ENCODE measurements at places on chromosomes 2 and 18.

DNA sequence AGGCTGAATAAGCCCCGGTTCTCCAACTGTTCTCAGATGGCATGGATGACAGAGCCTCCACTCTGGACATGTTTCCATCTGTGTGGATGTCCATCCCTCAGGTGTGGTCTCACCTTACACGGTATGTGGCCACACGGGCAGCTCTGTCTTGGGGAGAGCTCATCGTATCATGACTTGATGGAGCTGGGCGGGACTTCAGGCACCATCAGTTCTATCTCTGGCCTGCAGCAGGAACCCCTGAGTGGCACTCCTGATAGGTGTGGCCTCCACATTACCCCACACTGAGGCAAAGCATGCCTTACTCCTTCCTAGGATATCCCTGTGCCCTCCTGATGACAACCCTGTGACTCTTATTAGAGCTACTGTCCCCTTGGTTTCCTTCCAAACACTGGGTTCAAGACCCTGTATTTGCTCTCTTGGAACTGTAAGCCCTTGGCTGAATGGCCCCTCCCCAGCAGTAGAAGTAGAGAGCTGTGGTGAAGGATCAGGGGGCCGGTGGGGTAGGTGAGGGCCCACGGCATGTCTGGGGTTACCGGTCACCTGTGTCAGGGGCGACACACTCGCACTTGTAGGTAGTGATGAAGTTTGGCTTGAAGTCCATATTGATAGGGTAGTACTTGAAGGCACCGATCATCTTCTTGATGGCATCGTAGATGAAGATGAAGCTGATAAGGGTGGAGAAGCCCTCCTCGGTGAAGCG, 48.2 kb downstream of the MTHFD2 start:
- DNase-seq = no peak

DNA sequence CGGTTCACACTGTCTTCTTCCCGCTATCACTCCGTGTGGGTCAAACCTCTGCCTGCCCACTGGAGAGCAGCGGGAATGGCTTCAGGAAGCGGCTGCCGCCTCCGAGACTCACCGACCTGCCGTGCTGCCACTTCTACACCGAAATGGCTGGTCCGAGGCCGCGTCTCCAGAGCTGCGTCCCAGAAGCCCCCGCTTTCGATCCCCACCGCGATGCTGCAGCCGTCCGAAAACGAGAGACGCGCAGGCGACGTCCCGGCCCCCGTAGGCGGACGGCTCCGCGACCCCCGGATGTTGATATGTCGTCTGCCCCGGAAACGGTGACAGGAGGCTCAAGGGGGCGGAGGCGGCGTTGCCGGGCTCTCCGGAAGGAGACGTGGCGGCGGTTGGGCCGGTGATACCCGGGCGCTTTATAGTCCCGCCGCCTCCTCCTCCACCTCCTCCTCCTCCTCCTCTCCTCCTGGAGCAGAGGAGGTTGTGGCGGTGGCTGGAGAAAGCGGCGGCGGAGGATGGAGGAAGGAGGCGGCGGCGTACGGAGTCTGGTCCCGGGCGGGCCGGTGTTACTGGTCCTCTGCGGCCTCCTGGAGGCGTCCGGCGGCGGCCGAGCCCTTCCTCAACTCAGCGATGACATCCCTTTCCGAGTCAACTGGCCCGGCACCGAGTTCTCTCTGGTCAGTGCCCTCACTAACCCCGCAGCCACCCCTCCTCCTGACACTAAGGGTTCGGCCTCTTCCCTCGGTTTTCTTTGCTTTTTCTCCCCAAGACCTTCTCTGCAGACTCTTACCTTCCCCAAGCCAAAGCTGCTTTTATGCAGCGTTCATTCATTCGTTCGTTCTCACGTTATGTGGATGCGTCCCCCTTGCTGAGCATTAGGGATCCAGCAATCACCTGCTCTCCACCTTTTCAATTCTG, at the start of the genes ASB3 and ERLEC1:
ASB3 (minus strand) TSS at position 249 of the 909 bp plus-strand sequence. CDS start 21,381 bp downstream, outside the sequence.
ERLEC1 (plus strand) TSS at position 340 of the 909 bp plus-strand sequence; CDS start at position 507, 167 bp downstream.
- peak; percentile 89 for DNase-seq

- no peak for DNase-seq
Observed at GRCh38 chr18:79438089-79438897, 42.6 kb downstream of the NFATC1 start.

GRCh38 chr2:98773907-98774306, 43.0 kb upstream of the MGAT4A start:
- no peak for DNase-seq

DNA sequence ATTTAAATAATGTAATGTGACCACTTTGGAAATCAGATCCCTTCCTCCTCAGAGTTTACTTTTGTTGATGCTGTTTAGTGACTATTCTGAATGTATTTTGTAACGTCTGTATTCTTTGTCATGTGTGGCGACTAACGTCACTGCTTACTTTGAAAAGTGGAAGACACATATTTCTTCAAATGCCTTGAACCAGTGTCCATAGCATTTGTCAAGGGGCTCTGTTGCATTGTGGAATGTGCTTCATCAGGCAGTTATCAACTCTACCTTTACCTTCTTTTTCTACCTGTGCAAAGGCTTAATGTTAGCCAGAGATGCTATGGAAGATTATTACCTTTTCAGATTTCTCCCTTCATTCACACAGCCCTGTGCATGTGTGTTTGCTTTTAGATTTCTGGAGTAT, 162.4 kb downstream of the ZNF407 start:
- no peak for DNase-seq

GRCh38 chr2:30541680-30542079, 94.6 kb downstream of the LCLAT1 start:
- DNase-seq = no peak

DNA sequence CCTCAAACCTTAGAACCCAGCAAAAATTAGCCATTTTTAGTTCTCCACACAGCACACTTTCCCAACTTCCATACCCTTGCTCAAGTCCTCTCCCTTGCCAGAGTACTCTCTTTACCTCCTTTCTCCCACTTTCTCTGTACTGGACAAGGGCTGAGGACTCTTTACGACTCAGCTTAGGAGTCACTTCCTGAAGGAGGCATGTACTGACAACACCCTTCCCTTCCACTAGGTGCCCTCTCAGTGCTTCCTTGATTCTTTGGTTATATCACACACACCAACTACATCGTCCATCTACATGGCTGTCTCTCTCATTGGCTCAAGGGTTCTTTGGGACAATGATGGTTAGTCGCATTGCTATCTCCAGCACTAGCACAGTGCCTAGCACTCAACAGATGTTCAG, 5.2 kb upstream of the C18orf63 start:
- peak; percentile 69 for DNase-seq

DNA sequence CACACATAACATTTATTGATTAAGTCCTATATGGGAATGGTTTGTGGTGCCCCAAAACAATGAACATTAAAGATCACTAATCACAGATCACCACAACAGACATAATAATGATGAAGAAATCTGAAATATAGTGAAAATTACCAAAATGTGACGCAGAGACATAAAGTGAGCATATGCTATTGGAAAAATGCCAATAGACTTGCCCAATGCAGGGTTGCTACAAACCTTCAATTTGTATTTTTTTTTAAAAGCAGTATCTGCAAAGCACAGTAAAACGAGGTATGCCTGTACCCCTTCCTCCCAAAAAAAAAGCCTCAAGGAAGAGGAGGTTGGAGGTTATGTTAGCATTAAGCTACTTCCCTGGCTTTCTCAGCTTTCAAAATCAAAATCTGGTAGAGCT, 131.1 kb downstream of the RBMS1 start:
- DNase-seq = no peak

- no peak for DNase-seq
Observed at GRCh38 chr2:218245214-218245613, 15.6 kb upstream of the GPBAR1 start.

DNA sequence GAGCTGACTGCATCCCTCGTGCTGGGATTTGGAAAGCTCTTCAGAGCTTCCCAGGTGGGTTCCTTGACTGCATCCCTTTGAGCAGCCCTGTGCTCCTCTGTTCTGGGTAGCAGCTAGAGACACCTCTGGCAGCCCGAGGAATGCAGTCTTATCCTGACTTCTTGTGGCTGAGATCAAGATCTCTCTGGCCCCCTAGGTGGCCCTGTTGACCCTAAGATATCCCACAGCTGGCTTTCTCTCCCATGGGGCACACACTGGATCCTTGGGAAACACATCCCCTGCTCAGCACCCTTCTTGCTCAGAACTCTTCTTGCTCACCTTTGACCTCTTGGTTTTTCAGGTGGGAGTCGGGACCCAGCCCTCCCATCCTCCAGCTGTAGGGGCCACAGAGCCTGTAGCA, 237.2 kb downstream of the TSN start:
- no peak for DNase-seq

DNA sequence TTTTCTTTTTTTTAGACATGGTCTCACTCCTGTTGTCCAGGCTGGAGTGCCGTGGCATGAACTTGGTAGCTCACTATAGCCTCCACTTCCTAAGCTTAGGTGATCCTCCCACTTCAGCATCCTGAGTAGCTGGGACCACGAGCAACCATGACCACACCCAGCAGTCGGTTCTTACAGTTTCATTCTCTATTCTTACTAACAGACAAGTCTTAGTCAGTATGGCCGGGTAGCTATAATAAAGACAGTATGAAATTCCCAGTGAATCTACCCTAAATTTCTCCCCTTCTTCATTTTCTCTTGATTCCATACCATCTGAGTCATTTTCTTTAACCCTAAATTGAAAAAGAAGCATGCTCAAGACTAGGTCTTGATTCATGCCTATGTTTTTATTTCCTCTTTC, 775.3 kb upstream of the NRXN1 start:
- DNase-seq = no peak

GRCh38 chr2:210252699-210253606, 27.7 kb upstream of the ACADL start:
- DNase-seq = no peak

DNA sequence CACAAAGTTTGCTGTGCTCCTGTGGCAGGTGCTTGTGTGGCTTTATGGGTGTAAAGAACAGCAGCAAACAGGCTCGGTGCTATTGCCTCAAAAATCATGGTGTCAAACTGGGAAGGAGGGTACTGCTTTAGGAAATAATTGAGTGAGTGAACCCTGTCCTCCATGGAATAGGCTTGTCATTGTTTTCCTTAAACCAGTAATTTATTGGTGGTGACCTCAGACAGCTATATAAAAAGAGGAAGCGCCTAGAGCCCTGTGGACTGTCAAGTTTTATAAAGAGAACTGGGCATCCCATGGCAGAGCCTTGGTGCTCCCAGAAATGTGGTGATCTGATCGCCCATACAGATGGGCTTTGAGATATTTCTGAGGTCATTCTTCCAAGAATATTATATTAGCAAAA, 4.7 kb upstream of the CXCR4 start:
- no peak for DNase-seq

DNA sequence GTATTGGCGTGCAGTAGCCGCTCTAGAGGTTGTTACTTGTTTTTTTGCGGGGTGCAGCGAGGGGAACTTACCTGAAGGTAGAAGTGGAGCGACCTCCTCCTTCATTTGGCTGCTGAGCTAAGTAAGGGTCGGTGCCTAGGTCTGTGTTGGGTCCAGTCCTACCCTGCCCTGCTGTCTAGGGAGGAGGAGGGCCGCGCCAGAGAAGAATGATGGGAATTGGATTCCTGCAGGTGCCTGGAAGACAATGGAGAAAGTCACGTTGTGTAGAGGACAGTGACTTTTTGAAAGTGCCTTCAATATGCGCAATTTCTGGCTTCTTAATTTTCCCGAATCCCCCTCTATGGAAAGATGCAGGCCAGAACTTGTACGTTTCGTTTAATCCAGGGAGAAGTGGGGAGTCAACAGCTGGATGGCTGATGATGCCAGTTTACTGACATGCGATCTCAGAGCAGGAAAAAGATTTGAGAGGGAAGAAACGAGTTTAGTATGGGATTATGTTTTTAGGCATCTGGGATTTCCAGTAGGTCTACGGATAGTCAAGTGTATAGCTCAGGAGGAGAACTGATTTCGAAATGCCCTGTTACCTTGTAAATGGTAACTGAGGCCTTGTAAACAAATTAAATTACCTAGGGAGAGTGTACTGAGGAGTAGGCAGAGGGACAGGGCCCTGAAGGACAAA, 653 bp downstream of the MRPS9 start:
- DNase-seq = peak; percentile 7

- DNase-seq = no peak
Observed at GRCh38 chr18:39681061-39681460, 2115.5 kb upstream of the CELF4 start.

DNA sequence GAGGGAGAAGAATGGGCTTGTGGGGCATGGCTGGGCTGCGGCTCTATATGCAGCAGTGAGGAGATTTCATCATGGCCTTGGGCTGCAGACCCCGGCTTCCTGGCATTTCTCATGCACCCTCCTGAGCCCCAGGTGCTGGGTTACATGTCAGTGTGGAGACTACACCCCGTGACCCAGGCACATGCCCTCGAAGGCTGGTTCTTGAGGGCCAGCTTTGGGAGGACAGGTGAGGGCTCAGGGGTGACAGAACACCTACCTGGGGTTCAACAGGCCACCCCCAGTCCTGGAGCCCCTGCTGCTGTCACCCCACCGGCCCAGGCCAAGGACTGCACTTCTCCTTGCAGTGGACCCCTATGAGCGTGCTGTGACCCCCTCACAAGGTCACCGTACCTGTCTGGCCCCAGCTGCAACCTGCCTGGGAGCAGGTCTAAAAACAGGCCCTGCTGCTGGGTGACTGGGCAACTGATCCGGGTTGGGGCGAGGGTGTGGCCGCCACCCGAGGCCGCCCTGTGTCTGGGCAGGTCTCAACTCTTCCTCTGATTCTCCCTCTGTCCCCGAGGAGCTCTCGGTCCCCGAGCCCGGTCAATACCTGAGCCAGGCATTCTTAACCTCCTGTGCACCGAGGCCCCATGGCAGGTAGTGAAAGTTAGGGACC, 94.8 kb upstream of the OTOS start:
- no peak for DNase-seq
